ENCODE measurements at places on chromosomes 7 and 10. TPM values are rescaled to one million over a fixed set of nuclear protein-coding genes. Genes with fewer than 3 reads are reported as not detected.

The SLC16A9 gene
- polyA plus RNA-seq, result 1.8 TPM

The LDB3 gene
- polyA plus RNA-seq, result 2.1 TPM

The PON3 gene
- 0.32 TPM for polyA plus RNA-seq

The MYL7 gene
- 2.4 TPM for polyA plus RNA-seq

The AOC1 gene
- polyA plus RNA-seq, result not detected

The OR2A1 gene
- polyA plus RNA-seq, result not detected

The HACD1 gene
- polyA plus RNA-seq, result 5.2 TPM

The HOGA1 gene
- polyA plus RNA-seq, result 2.7 TPM

The GRID1 gene
- 3.9 TPM for polyA plus RNA-seq

The OPN4 gene
- not detected for polyA plus RNA-seq

The GSTO2 gene
- 26.0 TPM for polyA plus RNA-seq

The CDK14 gene
- 98.2 TPM for polyA plus RNA-seq

The ZMYND11 gene
- polyA plus RNA-seq, result 24.6 TPM

The ADAP1 gene
- polyA plus RNA-seq, result 0.52 TPM

The LOXL4 gene
- polyA plus RNA-seq, result not detected

The TAS2R4 gene
- polyA plus RNA-seq, result 1.1 TPM

The NPC1L1 gene
- not detected for polyA plus RNA-seq

The TMEM139 gene
- 2.9 TPM for polyA plus RNA-seq

The CXCL12 gene
- polyA plus RNA-seq, result 8.9 TPM

The PRPS1L1 gene
- polyA plus RNA-seq, result not detected

The LAMB4 gene
- not detected for polyA plus RNA-seq

The TUBAL3 gene
- polyA plus RNA-seq, result not detected

The SPDYE5 gene
- polyA plus RNA-seq, result 0.25 TPM

The CD36 gene
- polyA plus RNA-seq, result 0.32 TPM

The INA gene
- 395 TPM for polyA plus RNA-seq

The CPA5 gene
- not detected for polyA plus RNA-seq

The CYP3A5 gene
- polyA plus RNA-seq, result 0.42 TPM

The POLL gene
- 1.5 TPM for polyA plus RNA-seq

The ALOX5 gene
- polyA plus RNA-seq, result 0.27 TPM

The MOGAT3 gene
- polyA plus RNA-seq, result not detected

The GNG11 gene
- 4.7 TPM for polyA plus RNA-seq

The LIPM gene
- polyA plus RNA-seq, result not detected

The PRRT4 gene
- 2.1 TPM for polyA plus RNA-seq

The MSMB gene
- polyA plus RNA-seq, result not detected

The CACNA2D1 gene
- 3.9 TPM for polyA plus RNA-seq

The ERV3-1 gene
- 5.0 TPM for polyA plus RNA-seq

Measured in Purkinje cell (primary cell).